ENCODE measurements at places on chromosomes 16 and 17.

- no peak for DNase-seq
These were observed 4.1 kb downstream of the ELMO3 start for GRCh38 chr16:67202956-67203493.

GRCh38 chr17:64384253-64385186 lies 6.1 kb downstream of the PECAM1 start:
- no peak for DNase-seq

GRCh38 chr16:15996432-15997109 lies 47.2 kb downstream of the ABCC1 start:
- no peak for DNase-seq

DNA sequence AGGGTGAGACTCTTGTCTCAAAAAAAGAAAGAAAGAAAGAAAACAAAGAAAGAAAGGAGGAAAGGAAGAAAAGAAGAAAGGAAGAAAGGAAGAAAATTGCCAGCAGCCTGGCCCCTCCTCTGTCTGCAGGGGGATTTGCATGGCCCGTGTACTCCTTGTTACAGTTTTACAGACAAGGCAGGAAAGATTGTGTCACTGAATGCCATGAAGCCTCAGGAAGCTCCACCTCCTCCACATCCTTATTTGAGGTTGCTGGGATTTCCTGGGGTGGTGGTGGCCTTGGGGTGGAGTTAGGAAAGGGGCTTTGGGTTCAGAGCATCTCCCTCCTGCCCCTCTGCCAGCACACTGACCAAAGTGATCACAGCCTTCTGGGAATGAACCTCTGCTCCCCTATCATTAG lies 23.6 kb downstream of the CFAP20 start:
- DNase-seq: no peak

- DNase-seq: no peak
These were observed 121.8 kb downstream of the SPACA3 start for GRCh38 chr17:33113276-33113990.

DNA sequence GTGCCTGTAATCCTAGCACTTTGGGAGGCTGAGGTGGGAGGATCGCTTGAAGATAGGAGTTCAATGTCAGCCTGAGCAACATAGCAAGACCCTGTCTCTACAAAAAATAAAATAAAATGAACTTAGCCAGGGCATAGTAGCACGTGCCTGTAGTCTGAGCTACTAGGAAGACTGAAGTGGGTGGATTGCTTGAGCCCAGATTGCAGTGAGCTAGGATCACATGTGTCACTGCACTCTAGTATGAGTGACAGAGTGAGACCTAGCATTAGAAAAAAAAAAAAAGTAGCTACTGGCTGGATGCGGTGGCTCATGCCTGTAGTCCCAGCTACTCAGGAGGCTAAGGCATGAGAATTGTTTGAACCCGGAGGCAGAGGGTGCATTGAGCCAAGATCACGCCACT lies 6.0 kb downstream of the ADAP2 start:
- no peak for DNase-seq

DNA sequence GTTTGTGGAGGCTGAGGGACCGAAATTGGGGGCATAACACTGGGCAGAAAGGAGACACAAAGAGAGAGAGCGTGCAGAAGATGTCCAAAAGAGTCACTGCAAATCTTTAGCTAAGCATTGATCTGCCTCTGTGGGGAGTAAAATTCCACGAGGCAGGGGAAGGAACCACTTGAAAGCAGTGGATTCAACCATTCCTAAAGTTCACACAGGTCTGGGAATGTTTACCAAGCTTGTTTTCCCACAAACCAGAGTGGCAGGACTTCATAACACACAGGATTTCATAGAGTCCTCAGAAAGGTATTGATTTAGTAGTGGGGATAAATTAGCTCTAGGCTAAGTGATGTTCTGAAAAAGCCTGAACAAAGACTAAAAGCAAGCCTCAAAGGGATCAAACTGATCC lies 66.1 kb upstream of the RPL38 start:
- DNase-seq: no peak

- DNase-seq: no peak
These were observed 69.9 kb downstream of the ZNF423 start for GRCh38 chr16:49785970-49786369.

DNA sequence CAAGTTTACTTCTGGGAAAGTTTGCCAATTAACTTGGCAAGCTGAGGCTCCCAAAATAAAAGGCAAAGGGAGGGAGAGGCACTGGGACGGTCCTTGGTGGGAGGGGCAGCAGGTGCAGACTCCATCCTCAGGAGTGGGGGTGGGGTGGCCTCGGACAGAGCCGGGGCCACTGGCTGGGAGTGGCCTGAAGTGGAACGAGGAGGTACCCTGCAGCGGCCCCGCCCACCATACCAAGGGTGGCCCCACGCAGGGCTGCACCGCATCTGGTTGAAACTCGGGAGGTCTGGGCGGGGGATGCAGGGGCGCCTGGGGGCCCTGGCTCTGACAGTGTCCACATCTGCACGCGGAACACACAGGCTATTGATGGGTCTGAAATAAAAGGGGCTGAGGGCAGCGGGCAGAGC lies 42.4 kb upstream of the SLC38A10 start:
- no peak for DNase-seq

GRCh38 chr17:44559634-44560554 lies 2.6 kb downstream of the FZD2 start:
- no peak for DNase-seq

DNA sequence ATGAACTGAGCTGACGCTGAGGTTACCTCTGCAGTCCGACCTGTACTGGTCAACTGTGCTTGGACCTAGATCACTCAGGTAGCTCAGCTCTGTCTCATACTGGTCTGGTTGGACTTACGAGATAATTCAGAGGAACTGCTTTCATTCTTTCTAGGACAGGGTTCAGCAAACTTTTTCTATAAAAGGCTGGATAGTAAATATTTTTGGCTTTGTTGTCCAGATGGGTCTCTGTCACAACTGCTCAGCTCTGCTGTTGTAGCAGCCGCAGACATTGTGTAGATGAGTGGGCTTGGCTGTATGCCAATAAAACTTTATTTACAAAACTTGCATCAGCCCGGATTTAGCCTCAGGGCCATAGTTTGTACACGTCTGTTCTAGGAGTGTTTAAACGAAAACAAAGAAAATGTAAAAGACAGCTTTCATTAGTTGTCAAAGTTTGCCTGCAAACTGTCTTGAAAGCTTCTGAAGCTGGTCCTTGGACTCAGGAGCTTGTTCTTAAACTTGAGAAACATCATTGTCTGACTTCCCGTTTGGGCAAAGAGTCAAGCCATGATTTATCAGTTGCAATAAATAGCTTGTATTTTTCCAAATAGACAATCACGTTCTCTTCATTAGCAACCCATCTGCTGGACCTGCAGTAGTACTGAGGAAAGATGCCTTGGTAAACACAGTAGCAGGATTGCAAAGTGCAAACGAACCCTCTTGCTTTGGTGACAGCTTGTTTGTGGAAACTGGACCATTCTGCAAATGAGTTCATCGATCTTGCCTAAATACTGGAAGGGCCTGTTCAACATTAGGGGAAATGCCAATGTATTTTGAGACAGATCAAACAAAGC lies 253.4 kb downstream of the SNX29 start:
- DNase-seq: peak; percentile 36

All from NCI-H2029 (cell line).